ENCODE measurements at places on chromosomes 7 and 10.

DNA sequence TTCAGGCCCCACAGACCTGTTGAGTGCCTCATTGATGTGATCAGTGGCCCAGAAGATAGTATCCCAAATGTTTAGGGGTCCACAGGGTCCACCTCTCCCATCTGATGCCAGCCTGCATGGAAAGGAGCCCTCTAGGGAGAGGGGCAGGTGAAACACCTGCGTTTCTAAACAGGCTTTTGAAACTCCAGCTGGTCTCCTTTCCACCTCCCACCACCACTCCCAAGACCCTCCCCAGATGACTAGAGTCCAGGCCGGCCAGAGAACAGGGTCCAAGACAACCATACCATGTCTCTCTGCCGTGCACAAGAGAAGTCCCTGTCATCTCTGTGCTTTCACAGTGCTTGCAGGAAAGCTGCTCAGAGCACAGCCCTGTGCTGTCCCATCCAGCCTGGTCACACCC is 105.0 kb upstream of the NANOS1 start:
- no peak for DNase-seq

DNA sequence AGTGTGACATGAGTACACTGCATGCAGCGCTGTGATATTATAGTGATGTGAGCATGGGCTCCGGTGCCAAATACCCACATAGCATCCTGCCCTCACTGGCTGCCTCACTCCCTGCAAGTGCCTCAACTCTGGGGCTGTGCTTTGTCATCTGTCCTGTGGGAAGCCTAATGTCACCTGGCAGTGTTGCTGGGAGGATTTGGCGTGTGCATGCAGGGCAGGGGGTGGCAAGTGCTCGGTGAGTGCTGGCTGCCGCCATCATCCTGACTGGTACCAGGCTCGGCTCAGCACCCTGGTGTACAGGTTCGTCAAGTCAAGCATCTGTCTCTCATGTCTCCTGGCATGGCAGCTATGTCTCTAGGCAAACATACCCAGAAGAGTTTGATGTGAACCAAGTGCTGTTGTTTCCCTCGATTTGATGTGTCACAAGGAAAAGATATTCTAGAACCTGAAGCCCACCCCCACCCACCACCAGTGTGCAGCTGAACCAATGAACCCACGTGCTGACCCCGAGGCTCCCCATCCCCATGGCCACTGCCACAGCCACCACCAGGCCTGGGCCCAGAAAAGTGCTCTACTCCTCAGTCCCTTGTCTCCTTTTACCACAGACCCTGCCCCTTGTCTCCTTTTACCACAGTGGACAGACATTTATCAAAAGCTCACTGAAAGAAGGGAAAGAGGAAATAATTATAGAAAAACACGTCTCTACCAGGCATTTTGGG is 135.8 kb downstream of the MAPK8 start:
- no peak for DNase-seq

DNA sequence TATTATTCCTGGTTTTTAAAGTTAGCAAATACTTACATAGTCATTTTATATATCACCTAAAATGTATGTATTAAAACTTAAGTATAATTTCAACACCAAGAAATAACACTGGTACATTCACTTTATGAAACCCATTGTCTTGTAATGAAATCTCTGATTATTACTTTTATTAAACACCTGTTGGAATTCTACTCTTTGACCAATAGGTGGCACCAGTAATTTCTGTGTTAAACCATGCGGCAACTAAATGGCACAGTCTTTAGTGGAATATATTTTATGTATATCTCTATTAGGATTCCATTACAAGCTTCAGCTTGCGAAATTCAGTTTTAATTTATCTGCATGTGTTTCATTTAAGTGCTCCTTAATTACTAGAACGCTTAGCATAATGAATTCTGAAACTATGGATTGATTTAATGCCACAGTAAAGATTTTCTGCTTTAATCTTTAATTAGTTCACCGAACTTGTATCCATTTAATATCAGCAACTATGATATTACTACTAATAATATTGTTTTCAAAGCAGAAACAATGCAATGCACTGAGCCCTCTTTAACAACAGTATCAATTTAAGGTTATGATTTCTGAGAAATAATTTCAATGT is 181.3 kb downstream of the MAGI2 start:
- DNase-seq: no peak

- no peak for DNase-seq
Measured at GRCh38 chr7:119377861-119378260, 895.1 kb upstream of the KCND2 start.

DNA sequence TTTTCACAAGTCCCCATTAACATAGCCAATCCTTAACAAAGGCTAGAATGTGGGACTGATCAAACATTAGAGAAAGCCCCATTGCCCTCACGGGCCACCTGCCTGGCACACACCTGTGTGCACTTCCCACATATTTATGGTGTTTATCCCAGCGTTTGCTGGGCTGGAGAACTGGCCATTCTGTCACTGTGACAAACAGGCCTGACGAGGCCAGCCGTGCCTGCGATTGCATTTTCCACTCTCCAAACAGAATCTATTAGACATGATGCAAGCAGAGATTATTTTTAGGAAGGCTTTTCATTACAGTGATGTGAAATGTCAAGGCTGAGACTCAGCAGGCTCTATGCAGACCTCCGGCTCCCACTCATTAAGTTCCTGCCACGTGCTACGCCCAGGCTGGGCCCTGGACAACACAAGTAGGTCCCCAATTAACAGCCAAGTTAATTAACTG is 20.4 kb downstream of the PTPRN2 start:
- DNase-seq: no peak

- DNase-seq: no peak
Measured at GRCh38 chr7:143012409-143012808, 14.5 kb downstream of the OR9A2 start.

DNA sequence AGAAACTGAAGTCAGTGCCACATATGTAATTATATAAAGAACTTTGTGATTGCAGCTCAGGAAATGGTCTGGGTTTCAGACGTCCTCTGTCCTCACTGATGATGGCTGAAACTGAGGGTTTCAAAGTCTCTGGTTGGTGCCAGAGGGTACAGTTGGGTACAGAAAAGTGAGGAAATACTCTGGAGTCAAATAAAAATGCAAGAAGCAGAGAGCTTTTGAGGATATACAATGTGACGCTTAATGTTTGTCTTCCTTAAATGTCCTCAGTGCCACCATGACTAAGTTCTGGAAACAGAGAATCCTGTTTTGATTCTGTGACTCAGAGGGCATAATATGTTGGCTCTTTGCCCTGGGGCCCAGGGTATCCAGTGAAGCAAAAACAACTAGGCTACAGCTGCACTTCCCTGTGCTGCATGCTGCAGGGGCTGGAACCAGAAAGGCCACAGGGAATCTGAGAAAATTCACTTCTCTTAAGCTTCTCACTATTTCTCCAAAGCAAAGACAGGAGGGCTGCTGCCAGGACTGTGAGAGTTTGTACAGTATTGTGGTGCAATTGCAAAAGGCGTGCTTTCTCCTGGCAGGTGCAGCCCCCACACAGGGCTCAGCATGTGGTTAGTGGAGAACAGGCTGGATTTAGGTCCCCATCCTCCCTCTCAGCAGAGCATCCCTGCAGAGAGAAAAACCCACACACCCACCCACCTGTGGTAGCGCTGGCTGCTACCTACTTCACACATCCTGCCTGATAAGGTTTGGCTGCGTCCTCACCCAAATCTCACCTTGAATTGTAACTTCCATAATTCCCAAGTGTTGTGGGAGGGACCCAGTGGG is 169.5 kb upstream of the SVIL start:
- DNase-seq: no peak

DNA sequence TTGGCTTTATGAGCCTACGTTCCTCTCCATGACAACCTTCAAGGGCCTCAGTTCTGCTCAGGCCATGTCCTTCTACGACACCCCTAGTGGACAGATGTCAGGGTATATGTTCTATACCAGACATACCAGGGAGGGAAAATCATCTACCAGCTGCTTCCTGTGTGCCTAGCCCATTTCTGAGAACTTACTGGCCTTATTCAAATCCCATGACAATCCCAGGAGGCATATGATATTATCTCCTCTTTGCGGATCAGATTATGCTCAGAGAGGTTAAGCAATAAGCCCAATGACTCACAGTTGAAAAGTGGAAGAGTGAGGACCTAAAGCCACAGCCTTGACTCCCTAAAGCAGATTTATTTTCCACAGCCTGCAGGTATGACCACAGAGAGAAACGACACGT is 139.3 kb downstream of the GLI3 start:
- no peak for DNase-seq

DNA sequence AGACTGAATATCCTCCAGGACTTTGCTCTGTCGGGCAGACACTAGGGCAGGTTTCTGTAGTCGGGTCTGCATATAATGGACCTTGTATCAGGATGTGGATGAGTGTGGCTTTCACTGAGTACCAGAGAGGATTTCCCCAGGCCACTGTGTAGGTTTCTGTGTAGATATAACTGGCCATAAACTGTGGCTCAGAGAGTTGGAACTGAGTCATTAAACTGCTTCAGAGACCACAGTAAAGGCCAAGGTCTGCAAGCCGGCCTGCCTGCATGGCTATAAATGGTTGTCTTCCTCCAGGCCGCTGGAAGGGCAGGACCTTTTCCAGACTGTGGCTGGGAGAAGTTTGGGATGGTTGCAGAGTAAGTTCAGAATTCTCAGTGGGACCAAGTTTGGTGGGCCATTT is 16.9 kb downstream of the ZNF92 start:
- no peak for DNase-seq

Data from stimulated activated CD8-positive, alpha-beta memory T cell treated with anti-CD3 and anti-CD28 coated beads, Interleukin-7, amount 100 ng/mL, for 1 hour (primary cell).